Stimulated activated CD4-positive, alpha-beta T cell treated with anti-CD3 and anti-CD28 coated beads, Interleukin-15, amount 100 ng/mL, for 1 hour (primary cell): ENCODE measurements at places on chromosomes 2 and 18.
A peak's percentile ranks its signal among the peaks of the same experiment; 100 is the strongest.

DNA sequence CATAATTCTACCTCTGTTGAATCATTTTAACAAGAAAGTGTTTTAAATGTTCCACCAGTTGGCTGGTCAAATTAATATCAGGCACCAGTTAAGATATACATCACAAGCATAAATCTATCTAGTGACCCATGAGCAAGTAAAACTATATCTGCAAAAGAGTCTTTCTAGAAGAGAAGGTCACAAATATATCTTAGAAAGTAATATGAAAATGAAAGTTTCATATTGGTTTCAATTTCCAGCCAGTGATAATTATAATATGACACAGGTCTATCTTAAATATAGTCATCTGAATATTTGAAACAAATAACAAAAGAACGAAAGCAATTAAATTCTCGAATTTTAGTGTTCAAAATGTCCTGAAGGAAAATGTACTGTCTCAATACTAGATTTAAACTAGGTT is 282.5 kb upstream of the KYNU start:
- DNase-seq = no peak

- DNase-seq = no peak
Observed at GRCh38 chr2:126059379-126059778, 596.6 kb upstream of the GYPC start.

- DNase-seq = no peak
Observed at GRCh38 chr2:79977792-79978191, 326.8 kb downstream of the LRRTM1 start.

DNA sequence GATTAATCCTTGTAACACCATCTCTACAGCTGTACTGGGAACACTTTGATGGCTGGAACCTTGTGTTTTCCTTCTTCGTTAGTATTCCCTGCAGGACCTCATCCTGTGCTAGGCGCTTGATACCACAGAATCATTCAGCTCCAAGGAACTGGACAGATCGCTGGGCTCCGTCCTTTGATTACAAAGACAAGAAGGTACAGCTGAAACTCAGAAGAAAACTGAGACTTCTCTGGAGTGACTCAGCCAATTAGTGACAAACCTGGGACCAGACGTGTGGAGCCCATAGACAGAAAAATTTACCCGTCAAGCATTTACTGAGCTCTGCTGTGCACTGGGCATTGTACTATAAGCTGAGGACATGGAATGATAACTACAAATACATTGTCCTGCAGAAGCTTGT is 67.3 kb downstream of the NCKAP5 start:
- DNase-seq = no peak

DNA sequence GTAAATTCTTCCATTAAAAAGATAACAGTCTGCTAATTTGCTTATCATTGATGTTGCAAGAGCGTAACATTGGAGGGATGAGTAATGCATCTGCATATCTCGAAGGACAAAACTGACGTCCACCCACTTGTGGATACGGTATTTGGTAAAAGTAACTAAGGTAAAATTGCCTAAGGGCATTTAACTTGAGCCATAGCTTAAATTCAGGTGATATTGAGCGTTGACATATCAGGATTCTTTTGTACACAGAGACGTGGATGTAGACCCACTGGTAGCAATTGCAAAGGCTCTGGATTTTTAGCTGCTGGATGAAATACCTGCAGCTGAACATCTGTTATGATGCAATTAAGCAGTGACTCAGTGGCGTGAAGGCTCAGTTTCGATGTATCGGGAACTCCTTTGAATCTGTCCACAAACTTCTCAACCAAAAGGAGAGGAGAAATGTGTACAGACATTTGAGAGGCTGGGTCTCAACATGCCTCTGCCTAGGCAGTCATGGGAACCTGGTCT is 119.3 kb downstream of the SPTBN1 start:
- no peak for DNase-seq

DNA sequence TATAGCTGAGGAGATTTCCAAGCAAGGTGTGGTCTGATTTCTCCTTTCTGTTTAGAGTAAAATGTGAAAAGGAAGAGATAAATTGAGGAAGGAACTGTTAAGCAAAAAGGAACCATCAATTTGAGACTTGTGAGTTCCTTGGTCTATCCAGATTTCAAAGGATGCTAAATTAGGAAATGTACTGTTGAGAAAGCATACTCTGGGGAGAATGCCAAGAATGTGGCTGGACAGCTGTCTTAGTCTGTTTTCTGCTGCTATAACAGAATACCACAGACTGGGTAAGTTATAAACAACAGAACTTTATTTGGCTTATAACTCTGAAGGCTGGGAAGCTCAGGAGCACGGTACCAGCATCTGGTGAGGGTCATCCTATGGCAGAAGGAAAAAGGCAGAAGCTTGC is 1097.2 kb downstream of the TDRD15 start:
- no peak for DNase-seq

DNA sequence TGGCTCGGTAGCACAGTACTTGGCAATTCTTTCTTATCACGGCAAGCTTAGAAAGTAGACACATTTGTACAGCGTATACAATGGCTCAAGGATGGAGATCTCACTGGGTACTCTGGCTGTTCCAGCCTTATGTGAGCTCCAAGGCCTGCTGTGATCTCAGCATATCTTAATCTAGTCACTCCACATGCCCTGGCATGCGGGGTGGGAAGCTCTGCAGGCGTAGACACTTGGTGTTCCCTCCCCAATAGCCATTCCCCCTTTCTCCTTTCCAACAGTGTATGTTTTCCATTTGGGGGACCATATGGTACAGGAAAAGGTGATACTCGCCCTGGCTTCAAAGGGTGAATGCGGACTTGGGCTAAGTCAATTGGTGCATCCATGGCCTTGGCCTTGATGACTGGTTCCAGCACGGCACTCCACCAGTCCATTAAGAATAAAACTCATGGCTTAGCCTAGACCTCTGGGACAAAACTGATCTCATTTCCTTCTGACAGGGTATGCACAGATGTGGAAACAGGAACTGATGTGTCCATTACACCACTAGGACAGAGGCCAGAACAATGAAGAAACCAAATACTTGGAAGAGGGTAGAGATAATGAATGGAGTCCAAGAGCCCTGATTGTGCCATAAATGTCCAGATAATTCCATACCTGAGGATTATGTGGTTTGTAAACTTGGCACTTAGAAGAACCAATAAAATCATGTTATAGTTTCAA is 28.4 kb downstream of the TGIF1 start:
- DNase-seq = no peak

DNA sequence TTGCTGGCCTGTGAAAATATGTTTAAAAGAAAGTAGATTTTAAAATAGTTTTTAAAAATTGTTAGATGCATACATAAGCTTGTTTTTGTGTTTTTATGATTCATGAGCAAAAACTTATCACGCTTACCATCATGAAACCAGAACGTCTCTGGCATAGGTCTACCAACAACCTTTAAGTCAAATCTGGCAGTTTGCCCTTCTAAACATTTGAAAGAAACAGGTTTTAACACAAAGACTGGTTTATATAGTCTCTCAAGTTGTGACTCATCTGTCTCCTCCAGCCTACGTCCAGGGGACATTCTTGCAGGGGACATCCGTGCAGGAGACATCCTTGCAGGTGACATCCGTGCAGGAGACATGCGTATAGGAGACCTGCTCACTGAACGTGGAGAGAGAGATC is 29.6 kb downstream of the TTN start:
- DNase-seq = no peak

DNA sequence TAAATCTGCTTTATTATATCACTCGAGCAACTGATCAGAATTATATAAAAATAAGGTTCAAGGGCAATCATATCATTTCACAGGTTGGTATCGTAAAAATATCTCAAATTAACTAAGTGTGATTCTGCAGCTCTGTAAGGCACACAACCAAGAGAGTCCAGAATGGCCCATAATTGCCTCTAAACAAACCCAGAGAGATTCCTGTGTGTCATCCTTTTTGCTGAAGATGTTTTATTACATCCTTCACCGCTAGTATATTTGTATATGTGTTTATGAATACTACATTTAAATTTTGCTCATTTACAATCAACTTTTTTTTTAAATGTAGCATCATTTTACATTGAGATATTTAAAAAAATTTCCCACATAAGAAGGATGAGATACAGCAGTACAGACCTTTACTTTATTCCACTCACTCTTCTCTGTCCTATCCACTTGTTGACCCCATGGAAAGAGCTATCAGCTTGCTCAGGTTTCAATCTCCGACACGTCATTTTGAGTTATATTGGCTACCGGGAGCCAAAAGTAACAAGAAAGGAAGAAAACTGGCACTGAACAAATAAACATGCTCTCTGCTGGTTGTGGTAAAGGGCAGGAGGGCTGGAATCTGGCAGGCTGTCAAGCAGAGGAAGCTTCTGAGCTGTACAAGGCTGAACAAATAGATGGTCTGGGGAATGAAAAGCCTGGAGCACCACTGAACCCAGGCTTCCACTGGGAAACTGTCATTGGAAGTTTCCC is 23.1 kb downstream of the PLA2R1 start:
- DNase-seq = no peak

GRCh38 chr18:55337908-55338521 is 250.0 kb downstream of the TCF4 start:
- DNase-seq = no peak

GRCh38 chr2:75311993-75312392 is 112.7 kb upstream of the TACR1 start:
- no peak for DNase-seq

GRCh38 chr2:222939208-222939856 is 78.5 kb downstream of the ACSL3 start:
- DNase-seq = peak; percentile 14

DNA sequence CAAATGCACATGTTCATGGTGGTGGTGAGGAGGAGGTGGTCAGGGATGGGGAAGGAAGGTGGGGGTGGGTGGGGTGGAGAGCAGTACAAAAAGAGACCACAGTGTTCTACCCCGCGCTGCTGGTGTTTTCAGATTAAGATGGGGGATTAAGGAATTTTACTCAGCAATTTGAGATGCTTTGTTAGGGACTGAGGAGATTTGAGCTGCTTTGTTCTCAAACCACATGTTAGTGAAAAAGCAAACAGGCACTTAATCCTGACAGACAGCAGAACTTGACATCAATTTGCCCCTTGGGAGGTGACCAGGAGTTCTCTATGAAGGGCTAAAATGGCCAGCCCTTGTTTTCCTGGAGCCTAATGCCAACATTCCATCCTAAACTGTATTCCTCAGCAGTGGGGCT is 244.5 kb downstream of the MEIS1 start:
- no peak for DNase-seq

DNA sequence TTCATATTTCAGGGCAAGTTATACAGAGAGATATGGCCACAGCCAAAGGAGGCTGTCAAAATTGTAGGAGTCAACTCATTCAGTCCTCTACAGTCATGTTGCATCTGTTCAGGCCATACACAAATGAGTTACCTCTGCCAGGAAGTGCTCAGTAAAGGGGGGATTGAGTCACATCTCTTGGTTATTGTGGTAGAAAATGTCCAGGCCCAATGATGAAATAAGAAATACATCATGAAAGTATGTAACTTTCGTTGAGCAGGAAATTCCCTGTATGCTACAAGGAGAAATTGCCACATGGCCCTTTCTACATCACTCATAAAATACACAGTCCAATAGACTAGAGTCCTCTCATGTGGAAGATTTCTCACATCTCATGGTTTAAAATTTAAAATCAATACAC is 103.9 kb upstream of the COL3A1 start:
- DNase-seq = no peak

- no peak for DNase-seq
Observed at GRCh38 chr2:14285812-14286211, 346.7 kb upstream of the LRATD1 start.
